ENCODE measurements at places on chromosomes 11 and 22. TPM values are rescaled to one million over a fixed set of nuclear protein-coding genes. Genes with fewer than 3 reads are reported as not detected.

- no peak for DNase-seq
Observed at GRCh38 chr11:46295312-46296058, 18.0 kb downstream of the CREB3L1 start.

OVOL1 gene
- total RNA-seq = 4.7 TPM

ZC3H7B gene
- total RNA-seq = 30.0 TPM

DNA sequence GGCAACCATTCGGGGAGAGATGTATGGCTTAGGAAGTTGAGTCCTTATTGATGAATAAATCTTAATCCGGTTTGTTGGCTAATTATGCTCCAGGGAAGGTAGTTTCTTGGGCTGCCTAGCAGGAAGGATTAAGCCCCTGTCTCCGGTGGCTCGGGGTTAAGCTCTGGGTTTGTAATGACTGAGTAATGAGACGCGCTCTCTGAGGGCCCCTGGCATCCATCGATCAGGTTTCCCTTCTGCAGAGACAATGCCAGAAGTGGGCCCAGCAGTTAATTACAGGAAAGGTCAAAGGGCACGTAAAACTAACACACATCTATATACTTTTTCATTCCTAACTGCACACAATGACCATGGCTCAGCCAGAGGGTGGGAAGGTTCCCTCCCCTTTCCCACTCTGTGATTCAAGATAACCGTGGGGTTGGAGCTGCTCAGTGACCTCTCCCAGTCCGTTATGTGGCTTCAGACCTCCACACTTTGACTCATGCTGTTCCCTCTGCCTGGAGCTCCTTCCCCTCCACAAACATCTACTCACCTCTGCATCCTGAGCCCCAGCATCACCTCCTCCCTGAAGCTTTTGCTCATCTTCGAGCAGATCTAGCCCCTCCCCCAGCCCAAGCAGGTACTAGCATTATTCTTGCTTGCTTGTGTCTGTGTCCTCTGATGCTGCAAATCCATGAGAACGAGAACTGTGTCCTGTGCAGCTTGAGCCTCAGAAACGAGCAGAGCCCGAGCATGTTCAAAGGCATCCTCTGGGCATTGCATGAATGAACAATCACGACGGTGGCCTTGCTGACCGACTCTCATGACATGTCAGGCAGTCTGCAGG lies 16.6 kb downstream of the SCUBE1 start:
- DNase-seq = no peak

RASL10A gene
- 0.58 TPM for total RNA-seq

KRTAP5-10 gene
- total RNA-seq = not detected

PGA5 gene
- total RNA-seq = 0.69 TPM

Data from urinary bladder (tissue), 4 donors.